ENCODE measurements at places on chromosomes 4 and X.

GRCh38 chr4:40923316-40924095, 173.8 kb downstream of the NSUN7 start:
- no peak for DNase-seq

GRCh38 chrX:130851569-130851968, 51.4 kb downstream of the ENOX2 start:
- DNase-seq, result no peak

GRCh38 chr4:100106982-100107381, 83.3 kb downstream of the DDIT4L start:
- no peak for DNase-seq

GRCh38 chr4:130329036-130329435, 1233.1 kb downstream of the C4orf33 start:
- DNase-seq, result no peak

GRCh38 chr4:186669159-186669731, 54.4 kb downstream of the FAT1 start:
- DNase-seq, result no peak

GRCh38 chr4:4254199-4254598, 6.2 kb upstream of the TMEM128 start:
- no peak for DNase-seq

Data from HCT116 (cell line).